Brain microvascular endothelial cell (primary cell): ENCODE measurements at places on chromosomes 2 and 18.

GRCh38 chr18:55489034-55489986 is 98.7 kb downstream of the TCF4 start:
- no peak for DNase-seq

DNA sequence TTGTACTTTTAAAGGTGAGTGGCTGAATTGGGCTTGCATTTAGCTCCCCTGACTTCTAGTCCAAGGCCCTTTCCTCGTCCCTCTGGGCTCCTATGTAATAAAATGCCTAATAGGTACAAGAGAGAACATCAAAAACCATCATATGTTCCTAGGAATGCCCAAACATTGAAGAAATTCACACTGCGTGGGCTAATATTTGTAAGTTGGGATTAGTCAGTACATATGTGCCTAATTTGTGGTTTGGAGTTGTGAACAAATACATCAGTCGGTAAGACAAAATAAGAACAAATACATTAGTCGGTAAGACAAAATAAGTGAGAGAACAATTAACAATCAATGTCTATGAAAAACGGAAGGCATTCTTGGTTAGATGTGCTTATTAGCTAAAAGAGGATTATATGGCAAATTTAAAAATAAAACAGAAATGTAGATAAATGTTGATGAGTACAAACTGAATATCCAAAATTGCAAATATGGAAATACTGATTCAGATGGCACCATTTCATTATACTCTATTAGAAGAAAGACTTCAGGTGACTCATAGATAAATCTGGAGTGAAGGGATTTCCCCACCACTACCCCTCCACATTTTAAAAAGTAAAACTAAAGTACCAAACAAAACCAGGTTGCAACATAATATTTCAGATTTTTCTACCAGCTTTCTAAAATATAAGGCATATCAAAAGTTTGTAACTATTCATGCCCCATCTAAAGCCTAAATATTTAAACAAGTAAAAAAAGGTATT is 325.4 kb downstream of the ZEB2 start:
- DNase-seq = no peak

GRCh38 chr2:218284106-218284811 is 8.0 kb downstream of the TMBIM1 start:
- DNase-seq = peak; percentile 83

GRCh38 chr2:215973954-215974699 is 39.2 kb downstream of the MREG start:
- DNase-seq = no peak

- DNase-seq = peak; percentile 19
These were observed 14.4 kb upstream of the VRK2 start for GRCh38 chr2:58032016-58032763.

- no peak for DNase-seq
These were observed 29.4 kb downstream of the KCNIP3 start for GRCh38 chr2:95326433-95327140.

DNA sequence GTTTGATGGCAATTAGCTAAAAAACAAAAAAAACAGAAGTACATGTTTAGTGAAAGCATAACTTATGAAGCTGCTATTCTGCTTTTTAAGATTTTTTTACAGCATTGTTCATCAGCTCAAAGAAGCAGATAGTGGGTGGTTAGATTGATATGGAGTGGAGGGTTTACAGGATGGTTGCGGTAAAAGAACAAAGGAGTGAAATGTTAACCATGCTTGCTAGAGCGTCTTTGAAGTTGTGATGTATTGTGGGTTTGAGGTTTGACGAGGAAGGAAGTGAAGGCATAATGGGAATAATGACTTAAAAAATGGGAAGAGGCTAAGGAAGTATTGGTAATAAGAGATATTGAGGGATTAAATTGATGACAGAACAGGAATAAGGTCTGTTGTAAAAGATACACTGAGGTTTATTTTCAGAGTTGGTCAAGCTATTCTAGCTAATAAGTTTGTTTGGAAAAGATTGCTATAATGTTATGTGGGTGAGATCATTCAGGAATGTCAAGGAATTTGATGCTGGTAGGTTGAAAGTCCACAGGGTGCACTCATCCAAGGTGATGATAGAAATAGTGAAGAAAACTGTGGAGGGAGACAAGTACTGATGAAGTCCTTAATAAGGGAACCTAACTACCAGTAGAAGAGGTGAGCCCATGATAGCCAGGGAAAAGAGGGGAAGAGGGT is 14.6 kb downstream of the SPOPL start:
- DNase-seq = peak; percentile 11

DNA sequence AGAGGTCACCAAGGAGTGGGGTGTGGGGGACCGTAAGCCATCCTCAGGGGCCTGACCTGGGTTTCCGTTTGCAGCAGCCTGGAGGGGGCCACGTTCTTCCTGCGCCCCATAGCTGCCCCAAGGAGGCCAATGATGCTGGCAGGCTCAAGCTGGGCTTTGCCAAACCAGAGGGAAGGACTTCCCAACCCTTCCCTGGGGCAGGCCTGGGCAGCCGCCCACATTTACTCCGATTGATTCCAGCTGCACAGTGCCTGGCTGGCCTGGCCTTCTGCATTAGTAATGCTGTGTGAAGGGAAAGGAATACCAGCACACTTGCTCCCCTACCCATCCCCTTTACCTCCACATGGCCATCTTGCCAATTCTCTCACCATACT is 360.6 kb upstream of the SLC14A2 start:
- DNase-seq = no peak

GRCh38 chr2:25378731-25379490 is 37.2 kb upstream of the DNMT3A start:
- DNase-seq = no peak

DNA sequence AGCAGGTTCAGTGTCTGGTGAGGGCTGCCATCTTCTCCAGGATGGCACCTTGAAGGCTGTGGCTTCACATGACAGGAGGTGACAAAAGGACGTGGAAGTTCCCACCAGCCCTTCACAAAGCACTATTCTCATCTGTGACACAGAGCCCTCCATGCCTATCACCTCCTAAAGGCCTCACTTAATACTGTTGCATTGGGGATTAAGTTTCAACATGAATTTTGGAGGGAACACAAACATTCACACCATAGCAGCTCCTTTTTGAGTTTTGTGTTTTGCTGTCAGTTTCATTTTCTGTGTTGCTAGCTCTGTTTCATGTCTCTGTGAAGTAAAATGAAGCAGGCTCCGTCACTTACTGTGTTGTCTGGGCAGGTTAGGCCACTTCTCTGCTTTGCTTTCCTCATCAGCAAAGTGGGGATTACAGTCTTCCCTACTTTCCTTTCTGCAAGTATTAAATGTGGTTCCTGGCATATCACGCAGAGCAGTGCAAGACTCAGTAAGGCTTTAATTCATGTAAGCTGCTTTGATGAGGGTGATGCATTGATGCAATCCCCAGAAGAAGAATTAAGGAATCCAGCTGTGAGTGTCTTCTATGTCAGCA is 31.6 kb downstream of the LIMS1 start:
- DNase-seq = no peak

DNA sequence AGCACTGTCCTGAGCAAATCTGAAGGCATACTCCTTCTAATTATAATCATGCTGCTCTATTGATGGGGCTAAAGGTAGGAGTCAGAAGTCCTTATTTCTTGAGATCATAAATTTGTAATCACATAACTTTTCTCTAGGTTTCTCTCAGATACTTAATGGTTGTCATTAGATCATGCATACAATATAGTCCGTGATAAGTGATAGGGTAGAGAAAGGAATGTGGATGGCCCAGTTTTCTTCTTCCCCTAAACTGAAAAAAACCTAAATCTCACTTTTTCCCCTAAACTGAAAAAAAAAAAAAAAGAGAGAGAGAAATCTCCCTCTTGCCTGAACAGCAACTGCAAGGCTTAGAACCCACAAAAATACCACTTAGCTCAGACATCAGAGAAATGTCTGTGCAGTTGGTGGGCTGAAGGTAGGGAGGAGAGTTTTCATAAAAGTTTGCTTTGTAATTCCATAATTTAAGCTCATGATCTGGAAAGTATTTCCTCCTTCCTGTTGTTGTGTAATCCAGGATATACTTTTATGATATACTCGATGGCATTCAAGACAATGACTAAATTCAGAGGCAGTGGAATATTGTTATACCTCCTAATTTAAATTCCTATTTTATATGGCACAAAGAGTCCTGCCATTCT is 79.3 kb upstream of the ITPRID2 start:
- no peak for DNase-seq

DNA sequence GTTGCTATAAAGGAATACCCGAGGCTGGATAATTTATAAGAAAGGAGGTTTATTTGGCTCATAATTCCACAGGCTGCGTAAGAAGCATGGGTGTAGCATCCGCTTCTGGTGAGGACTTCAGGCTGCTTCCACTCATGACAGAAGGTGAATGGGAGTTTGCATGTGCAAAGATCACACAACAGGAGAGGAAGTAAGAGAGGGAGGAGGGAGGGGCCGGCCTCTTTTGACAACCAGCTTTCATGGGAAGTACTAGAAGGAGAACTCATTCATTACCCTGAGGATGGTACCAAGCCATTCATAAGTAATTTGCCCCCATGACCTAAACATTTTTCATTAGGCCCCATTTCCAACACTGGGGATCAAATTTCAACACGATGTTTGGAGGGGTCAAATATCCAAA is 386.8 kb upstream of the NETO1 start:
- DNase-seq = no peak

DNA sequence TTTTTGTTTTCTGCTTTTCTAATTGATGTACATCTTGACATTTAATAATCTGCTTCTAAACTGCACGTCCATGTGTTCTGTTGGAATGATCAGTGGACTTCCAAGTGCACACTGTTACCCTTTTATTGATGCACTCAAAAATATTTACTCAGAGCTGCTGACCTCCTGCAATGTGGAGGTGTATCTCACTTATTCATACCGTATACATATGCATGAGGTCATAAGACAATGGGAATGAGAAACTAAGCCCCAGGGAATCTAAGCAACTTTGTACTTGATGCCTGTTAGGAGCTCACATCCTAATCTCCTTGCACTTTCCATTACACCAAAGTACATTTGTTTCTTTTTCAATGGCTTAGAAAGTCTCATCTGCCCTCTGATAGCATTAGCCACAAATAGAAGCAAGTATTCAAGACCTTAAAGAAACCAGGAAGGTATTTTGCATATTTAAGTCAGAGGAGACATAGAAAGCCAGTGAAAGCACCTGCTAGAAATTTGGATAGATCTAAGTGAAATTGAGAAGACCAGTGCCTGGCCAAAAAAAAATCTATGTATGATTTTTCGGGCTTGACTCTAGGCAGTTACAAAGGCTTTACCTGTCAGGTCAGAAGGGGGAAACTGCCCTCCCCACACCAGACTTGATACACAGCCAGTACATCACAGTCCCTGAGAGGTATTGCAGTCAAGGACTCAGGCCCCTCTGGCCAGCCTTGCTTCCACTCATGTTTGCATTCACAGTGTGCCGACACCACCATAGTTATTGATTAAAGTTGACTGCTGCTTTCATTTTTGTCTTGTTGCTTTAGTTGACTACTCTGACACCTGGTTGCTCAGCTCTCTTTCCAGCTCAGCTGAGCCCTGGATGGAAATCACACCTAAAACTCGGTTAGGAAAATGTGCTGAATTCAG is 391.7 kb upstream of the CYRIA start:
- DNase-seq = no peak

GRCh38 chr2:66443186-66443978 is 8.5 kb downstream of the MEIS1 start:
- DNase-seq = no peak

- peak; percentile 79 for DNase-seq
These were observed 8.7 kb upstream of the AAK1 start for GRCh38 chr2:69652206-69652605.

DNA sequence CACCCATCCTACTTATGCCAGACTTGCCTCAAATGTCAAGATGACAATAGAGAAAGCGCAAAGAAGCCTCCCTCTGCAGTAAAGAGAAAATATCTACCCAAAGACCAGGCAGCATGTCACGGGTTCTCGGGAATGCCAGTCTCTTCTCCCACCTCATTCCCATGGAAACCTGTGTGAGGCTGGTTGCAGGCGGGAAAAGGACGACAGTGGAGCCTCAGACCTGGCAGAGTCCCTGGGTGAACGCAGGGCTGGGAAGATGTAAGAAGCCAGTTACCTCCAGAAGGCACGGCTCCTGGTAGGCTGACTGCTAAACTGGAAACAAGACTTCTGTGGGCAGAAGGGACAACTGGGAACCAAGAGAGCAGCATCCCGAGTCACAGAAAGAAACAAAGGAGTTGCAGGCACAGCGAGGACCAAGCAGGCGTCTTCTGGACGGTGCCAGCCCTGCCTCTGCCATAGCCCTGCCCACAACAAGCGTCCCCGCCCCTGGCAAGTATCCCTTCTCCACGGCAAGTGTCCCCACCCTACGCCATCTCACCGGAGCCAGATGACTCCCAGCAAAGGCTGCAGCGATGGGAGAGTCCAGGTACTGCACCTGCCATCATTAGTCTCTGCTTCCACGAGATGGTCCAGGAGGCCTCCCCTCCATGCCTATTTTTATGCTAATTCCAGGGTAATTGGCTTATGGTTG is 440.8 kb upstream of the MYT1L start:
- no peak for DNase-seq

DNA sequence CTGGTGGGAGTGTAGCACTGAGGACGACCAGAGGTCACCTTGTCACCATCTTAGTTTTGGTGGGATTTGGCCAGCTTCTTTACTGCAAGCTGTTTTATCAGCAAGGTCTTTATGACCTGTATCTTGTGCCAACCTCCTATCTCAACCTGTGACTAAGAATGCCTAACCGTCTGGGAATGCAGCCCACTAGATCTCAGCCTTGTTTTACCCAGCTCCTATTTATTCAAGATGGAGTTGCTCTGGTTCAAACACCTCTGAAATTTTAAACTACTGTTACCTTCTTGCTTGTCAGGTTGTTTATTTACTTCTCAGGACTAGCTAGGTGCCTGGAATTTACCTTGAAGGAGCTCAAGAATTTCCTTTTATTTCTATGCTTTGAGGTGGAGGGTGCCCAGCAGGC is 9.5 kb upstream of the KCNG3 start:
- DNase-seq = no peak

- DNase-seq = no peak
These were observed 257.4 kb downstream of the ASXL3 start for GRCh38 chr18:33835419-33835818.

DNA sequence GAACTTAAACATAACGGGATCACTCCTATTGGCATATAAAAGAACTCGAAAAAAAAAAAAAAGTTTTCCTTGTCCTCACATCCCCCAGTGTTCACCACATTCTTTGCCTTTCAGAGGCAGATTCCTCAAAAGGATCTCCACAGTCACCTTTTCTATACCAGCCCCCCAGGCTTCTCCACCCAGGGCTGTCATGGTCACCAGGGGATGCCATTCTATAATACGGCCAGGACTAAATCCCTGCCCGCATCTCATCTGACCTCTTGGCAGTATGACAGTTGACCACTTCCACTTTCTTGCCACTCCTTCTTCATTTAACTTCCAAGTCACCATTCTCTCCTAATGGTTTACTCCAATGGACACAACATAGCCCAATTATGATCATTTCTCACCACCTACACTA is 29.3 kb downstream of the SOS1 start:
- no peak for DNase-seq

GRCh38 chr2:149160701-149161217 is 122.3 kb downstream of the LYPD6B start:
- no peak for DNase-seq

DNA sequence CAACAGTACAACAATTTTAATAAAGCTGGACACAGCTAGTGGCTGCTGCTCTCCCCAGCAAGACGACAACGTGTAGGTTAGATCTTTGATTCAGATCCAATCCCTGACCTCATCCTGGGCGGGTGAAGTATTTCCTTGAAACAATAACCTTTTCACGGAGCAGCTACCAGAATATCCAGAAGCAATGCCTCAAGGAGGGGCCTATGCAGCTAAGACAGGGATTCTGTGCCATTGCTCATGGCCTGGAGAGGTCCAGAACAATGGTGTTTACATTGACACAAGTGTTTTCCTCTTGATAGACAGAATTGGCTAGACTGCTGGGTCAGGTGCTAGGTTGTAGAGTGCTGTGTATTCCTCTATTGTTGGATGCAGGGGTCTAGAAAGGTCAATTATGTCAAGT is 520.1 kb downstream of the BCL11A start:
- DNase-seq = no peak
